ENCODE measurements at places on chromosomes 5 and 9.
A peak's percentile ranks its signal among the peaks of the same experiment; 100 is the strongest.

DNA sequence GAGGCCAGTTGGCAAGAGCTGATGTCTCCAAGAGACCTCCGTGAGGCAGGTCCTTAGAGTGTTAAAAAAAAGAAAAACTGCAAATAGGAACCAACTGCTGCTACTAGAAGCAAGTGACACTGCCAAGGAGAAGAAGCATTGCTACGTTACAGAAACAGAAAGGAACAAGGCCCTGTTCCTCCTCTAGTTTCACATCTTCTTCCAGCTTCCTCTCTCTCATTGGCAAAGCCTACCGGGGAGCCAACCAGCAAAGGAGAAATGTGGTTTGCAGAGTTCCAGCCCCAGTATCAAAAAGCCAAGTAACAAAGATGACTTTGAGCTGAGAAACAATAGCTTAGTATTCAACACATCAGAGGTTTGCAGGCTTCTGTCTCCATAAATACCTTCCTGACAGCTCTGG, 145.9 kb downstream of the PRELID2 start:
- DNase-seq = no peak

GRCh38 chr9:136550439-136551289, 4.8 kb upstream of the NOTCH1 start:
- no peak for DNase-seq

GRCh38 chr5:44809215-44809955, 638 bp downstream of the MRPS30 start:
- DNase-seq = peak; percentile 48

- no peak for DNase-seq
These were observed 125.5 kb downstream of the DIRAS2 start for GRCh38 chr9:90517103-90517502.

DNA sequence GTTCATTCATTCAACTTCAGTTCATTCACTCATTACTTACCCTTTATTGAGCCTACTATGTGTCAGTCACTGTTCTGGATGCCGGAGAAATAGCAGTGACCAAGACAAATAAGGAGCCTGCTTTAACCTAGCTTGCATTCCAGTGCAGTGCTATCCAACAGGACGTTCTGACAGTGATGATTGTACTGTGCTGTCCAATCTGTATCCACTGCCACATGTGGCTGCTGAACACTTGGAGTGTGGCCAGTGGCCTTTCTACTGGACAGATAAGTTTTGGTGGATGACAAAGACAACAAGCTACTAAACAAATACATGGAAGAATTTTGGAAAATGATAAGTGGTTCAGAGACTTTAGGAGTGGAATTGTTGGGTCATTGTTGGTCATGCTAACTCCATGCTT, 33.6 kb downstream of the SUB1 start:
- no peak for DNase-seq

DNA sequence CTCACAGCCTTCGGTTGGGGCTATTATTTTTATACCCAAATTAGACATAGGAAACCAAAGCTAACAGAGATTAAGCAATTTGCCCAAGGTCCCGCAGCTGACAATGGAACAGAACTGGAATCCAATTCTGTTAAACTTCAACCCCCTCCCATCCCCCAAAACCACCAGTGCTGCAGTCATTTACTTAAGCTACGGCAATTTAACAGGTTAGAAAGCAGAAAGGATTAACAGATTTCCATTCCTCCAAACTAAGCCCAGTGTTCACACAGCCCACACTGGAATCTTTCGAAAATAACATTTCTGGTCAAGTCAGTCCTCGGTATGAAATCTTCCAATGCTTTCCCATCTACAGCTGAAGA, 1023.1 kb upstream of the DMAC1 start:
- no peak for DNase-seq

DNA sequence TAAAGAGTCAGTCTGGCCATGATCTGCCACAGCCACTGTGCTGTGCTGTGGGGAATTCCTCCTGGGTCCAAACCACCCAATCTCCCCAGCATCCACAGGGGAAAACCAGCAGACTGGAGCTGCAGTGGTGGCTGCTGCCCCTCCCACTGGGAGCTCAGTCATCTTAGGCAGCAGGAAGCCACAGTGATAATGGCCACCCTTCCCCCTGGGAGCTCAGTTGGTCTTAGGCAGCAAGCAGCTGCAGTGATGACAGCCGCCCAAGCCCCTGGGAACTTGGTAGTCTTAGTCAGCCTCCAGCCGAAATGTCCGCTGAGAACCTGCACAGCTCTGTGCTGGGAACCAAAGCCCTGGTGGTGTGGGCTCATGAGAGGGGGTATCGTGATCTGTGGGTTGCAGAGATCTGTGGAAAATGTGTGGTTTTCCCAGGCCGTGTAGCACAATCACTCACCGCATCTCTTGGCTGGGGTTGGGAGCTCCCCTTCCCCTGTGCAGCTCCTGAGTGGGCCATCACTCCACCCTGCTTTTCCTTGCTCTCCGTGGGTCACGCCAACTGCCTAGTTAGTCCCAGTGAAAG, 38.4 kb upstream of the SMIM15 start:
- peak; percentile 17 for DNase-seq

GRCh38 chr9:34493972-34494535, 28.7 kb downstream of the ENHO start:
- peak; percentile 24 for DNase-seq
